ENCODE measurements at places on chromosomes 4 and X.

- DNase-seq: no peak
Measured at GRCh38 chrX:67288156-67288555, 255.7 kb upstream of the AR start.

- no peak for DNase-seq
Measured at GRCh38 chr4:165548702-165549101, 169.9 kb downstream of the CPE start.

GRCh38 chr4:20844311-20844710 lies 144.1 kb downstream of the PACRGL start:
- no peak for DNase-seq

DNA sequence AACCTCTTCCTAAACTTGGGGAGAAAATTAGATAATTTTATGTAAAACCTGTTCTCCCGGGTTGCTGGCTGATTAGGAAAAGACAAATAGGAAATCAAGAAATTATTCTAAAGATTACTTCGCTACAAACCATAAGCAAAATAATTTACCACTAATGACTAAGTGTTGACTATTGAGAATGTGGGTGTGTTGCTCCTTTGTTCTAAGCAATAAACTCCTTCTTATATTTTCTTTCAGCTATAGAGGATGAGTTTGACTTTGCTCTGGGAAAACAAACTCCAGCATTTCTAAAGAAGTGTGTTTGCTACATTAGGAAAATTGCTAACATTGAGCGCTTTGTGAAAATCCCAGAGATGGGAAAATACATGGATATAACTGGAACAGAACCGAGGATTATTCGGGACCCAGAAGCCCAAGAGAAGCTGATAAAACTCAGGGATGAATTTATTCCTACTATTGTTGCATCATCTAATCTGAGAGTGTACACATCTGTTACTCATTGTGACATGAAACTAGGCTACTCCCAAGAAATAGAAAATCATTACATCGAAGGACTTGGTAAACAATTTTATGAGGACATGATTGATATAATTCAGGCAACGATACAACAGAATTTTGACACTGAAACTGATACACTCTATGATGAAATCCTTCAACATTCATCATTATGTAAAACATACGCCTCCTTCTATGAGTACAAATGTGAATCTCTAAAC lies 194.2 kb downstream of the NWD2 start:
- DNase-seq: no peak

DNA sequence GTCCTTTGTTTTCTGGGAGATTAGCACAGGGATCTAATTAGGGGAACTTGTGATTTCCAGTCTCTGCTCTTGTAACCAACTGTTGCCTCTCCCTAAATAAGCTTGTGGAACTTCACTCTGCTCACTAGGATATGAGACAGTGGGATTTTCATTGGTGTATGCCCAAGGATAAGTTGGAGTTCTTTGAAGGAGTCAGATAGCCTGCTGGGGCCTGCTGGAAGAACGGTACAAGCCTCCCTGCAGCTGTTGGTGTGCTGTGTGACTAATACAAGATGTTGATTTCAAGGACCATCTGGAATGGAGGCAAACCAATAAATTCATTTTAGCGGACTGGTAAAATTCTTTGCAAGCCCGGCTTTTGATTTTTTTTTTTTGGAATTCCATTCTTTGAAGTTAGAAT lies 167.0 kb downstream of the AASDH start:
- no peak for DNase-seq

DNA sequence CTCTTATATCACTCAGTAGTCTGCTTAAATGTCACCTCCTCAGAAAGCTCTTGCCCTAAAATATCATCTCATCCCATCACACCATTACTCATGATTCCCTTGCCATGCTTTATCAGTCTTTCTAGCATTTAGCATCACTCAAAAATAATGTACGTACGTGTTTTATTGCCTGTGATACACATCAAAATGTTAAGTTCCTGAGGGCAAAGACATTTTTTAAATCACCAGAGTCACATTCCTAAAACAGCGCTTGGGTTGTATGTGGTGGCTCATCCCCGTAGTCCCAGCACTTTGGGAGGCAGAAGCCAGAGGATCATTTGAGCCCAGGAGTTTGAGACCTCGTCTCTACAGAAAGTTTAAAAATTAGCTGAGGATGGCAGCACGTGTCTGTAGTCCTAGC lies 21.3 kb upstream of the PDLIM5 start:
- no peak for DNase-seq
